ENCODE measurements at places on chromosomes 3 and 15.

DNA sequence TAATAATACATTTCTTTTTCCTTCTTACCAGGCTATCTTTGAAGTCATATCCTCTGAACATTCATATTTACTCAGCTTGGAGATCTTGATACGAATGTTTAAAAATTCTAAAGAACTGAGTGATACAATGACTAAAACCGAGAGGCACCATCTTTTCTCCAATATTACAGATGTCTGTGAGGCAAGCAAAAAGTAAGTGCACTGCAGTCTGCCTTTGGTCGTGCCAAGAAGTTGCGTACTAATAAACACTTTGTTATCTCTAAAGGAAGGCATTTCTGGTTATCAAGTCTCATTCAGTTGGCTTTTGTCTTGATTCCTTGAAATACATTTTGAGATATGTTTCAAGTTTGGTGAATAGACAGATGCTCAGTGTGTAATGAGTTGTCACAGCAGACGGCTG, 31.6 kb downstream of the ARHGEF26 start:
- DNase-seq, result no peak

DNA sequence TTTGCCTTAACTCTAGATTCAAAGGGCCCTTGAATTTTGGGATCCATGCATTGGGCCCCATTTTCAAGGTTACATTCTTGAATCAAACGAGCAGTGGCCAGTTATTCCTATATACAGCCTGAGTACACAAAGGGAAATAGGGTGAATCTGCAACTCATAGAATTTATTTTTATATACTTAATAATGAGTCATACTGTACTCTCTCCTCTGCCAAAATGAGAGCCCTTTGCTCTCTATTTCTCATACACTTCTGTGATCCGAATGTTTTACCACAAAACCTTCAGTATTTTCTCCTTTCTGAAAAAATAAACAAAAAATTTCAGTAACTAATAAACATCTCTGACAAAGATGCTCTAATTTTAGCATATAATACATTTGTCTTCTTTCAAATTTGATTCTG, 116.7 kb downstream of the SERPINI1 start:
- no peak for DNase-seq

DNA sequence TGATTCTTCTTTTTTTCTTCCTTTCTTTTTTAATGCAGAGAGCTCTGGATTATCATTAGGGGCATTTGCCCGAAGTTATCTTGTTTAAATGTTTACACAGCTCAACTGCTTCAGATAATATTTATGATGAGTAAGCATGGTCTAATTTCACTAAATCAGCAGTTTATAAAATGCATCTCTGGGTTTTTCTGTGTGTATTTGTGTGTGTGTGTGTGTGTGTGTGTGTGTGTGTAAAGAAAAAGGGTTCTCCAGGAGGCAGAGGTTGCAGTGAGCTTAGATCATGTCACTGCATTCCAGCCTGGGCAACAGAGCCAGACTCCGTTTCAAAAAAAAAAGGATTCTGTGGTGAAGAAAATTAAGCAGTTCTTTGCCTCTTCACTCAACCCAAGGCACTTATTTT, 25.9 kb upstream of the TNFSF10 start:
- DNase-seq, result no peak

DNA sequence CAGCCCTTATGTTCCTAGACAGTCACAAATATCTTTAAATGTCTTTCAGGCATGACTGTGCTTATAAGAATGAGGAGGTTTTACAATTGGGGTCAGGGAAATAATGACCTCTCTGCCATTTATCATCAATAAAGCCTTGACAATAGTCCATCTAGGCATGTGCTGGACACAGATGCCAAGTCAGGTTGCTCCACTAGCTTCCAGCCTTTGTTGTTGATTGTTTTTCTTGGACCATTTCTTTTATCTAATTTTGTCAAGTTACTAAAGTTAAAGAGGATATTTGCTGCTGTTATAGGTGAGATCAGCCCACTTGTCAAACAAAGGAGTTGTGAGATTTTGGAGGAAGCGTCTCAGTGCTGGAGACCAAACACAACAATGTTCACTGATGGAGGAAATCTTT, 628.0 kb downstream of the ROBO2 start:
- DNase-seq, result no peak

DNA sequence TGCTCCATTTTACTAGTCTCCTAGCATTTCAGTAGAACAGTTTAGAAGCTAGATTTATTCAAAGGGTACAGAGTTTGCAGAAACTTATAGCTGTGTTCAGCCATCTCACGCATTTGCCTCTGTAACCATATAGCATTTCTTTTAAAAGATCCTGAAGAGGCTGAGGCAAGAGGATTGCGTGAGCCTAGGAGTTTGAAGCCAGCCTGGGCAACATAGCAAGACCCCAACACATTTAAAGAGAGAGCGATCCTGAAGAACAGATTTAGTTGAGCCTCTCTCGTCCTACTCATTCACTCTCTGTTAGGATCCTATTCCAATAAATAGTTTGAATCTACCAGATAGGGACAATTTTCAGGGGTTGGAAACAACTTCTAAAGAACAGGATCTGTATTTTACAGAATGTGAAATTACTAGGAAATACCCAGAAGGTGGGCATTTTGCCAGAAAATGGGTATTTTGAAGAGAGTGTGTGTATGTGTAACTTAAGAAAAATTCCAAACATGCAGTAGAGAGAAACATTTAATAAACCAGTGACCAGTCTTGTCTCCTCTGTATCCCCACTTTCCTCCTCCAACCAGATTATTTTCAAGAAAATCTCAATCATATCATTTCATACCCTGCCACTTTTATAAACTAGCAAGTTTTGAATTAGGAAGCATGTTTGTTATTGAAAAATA, 4.5 kb downstream of the EIF3J start:
- DNase-seq, result no peak

- peak; percentile 50 for DNase-seq
These were observed 116.6 kb downstream of the SLCO3A1 start for GRCh38 chr15:91970142-91970541.

DNA sequence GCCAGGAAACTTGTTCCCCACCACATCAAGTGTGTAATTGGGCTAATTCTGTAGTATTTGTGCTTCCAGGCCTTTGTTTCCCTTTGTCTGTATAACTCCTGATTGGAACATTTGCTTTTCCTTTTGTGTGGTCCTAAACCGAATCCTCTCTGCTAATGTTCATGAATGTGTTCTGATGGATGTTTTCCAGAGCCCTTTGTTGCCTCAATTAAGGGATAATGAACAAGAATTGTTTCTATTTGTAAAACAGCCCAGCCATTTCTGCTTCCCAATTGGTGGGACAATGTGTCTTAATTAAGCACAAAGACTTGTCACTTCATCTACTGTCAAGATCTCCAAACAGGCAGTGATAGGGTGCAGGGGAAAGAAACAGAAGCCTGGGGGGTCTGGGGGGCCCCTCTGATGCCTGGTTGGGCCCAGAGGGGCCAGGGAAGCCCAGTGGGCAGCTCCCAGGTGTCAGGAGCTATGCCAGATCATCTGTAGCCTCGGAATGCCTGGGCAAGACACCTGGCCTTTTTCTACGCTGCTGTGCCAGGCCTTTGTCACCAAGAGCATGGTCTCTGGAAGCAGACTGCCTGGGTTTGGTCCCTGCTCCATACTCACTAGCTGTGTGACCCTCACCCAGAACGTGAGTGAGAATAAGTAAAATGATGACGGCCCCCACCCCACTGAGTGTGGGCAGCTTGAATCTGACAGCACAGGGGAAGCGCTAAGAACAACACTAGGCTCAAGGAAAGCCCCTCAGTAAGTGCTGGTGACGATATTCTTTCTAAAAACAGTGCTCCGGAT, 116.6 kb upstream of the PRR20G start:
- no peak for DNase-seq

- no peak for DNase-seq
These were observed 76.4 kb downstream of the AKAP13 start for GRCh38 chr15:85456798-85457197.

DNA sequence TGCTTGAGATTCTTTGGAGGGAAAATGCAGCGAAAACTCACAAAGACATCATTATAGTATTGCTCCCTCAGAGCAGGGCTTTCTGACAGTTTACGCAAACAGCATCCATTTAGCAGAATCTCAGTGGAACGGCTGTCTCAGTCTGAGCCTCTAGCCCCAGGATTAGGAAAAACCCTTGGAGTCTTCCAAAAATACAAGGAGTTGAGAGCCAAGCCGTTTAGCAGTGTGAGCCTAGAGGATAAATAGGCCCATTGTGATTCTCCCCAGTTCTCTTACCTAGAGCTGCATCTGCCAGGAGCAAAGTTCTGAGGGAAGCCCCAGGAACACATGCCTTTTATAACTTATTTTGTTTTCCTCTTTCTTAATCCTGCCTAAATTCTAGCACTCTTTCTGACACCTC, 359.6 kb downstream of the NTRK3 start:
- DNase-seq, result no peak

DNA sequence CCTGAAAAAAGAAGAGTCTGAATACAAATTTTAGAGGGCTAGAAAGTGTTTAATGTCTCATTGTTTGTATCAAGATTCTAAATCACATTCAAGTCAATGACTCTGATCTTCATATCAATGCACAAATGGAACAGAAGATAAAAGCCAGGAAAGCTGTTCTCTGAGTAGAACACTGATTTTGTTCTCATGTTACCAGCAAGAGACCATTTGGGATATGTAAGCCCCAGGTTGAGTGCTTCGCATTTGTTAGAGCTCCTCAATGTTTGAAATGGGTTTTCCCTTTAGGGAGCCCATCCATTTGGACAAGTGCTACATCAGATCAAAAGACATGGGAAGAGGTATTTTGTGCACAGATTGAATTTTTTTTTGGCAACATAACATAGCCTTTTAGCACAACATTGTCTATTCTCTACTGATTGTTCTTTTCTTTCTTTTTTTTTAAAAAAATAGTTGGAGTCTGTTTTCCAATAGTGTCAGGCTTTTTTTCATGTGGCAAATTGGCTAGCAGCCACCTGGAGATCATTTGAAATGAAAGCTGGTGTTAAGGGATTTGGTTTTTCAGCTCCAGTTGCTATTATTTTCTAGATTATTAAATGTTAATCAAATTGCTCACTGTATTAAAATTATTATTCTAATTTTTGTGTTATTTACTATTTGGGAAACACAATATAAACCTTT, 74.5 kb upstream of the ZPLD1 start:
- peak; percentile 16 for DNase-seq

DNA sequence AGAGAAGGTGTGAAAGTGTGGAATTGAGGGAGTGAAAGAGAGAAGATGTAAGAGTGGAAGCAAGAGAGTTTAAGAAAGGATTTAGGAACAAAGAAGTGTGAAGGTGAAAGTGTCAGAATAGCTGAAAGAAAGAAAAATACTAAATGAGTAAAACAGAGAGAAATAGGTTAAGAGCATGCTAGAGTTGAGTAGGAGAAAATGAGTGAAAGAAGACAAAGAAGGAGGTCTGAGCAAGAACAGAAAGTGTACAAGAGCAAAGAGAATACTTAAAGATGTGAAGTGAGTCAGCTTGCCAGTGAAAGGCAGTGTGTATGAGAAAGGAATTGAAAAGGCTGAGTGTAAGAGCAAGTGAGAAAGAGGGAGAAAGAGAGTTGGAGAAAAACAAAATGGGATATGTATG, 348.8 kb upstream of the BCHE start:
- no peak for DNase-seq

GRCh38 chr3:39015418-39015817, 36.3 kb downstream of the SCN11A start:
- no peak for DNase-seq

DNA sequence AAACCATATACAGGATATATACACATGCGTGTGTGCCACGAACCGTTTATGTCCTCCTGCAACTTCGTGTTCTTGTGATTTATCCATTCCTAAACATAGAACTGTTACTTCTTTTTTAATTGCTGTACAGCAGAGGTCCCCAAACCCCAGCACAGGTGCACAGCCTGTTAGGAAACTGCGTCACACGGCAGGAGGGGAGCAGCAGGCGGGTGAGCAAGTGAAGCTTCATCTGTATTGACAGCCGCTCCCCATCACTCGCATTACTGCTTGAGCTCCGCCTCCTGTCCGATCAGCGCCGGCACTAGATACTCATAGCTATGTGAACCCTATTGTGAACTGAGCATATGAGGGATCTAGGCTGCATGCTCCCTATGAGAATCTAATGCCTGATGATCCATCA, 34.9 kb upstream of the NRROS start:
- DNase-seq, result no peak

GRCh38 chr15:63296195-63296594, 18.8 kb downstream of the APH1B start:
- DNase-seq, result no peak

- no peak for DNase-seq
These were observed 20.4 kb downstream of the HDC start for GRCh38 chr15:50244959-50245624.

DNA sequence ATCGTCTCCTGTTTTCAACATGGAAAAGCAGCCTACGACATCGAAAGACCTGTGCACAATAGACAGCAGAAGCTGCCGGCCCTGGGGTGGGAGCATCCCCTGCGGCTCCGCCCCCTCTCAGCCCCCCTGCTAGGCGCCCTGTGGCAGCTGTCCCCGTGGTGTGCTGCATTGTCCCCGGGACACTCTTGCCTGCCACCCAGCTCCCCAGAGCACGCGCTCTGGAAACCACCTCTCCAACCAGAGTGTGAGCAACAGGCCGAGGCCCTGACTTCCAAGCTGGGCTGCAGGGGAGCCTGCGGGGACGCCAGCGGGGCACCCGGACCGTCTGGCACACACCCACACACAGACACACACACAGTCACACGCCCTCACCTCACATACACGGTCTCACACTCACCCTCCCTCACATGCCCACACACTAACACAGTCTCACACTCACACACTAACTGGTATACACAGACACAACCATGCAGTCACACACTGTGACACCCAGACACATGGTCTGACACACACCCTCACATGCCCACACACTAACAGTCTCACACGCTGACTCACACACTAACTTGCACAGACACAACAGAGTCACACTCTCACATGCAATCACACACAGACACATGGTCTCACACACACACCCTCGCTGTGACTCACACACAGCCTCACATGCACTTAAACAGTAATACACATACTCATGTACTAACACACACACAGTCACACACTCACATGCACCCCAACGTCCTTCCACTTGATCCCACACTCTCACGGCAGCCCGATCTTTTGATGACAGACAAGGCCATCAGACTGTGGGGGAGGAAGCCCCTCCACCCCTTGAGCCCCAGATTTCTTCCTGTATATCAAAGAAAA, 94.7 kb downstream of the OCA2 start:
- DNase-seq, result no peak

DNA sequence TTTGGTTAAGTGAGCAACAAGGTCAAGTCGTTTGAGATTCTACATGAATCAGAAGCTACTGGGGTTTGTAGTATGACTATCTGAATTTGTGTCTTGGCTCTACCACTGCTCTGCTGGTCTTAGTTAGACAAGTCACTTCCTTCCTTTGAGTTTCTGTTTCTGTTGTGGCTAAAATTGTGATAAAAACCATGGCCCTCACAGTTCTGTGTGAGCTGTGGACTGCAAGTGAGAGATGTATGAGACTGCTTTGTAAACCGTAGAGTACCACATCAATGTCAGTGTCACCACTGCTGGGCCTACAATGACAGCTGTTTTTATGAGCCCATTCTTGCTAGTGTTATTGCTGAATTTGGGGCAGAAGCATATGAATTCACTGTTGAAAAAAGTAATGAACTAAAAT, 32.7 kb downstream of the RARB start:
- DNase-seq, result no peak
